ENCODE measurements at places on chromosomes 2 and 18.
A peak's percentile ranks its signal among the peaks of the same experiment; 100 is the strongest.

DNA sequence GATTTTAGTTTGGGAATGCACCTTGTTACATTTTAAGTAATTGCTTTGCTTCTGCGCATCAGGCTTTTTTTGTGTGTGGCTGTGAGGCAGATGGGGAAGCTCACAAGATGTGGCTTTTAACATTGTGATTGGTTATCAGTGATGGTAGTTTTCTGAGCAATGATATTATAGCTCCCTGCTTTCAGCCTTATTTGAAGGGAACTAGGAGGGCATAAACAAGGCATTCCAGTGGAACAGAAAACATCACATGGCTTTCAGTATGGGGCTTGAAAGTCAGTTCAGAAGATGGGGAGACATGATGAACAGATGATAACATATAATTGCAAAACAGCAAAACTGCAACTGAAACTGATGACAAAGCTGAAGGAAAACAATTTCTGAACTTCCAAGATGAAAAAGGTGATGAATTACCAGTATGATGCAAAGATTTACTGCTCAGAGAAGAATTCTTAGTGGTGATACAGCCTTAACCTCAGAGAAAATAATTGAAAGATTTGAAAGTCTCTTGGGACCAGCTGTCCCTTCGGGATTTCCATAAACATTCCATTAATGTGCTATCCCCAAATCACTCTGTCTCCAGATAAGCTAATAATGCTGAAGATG, 439.7 kb downstream of the RND3 start:
- no peak for DNase-seq
- no peaks in the 10 kb centered on the region for H3K27me3 ChIP-seq
- no peaks in the 10 kb centered on the region for H3K36me3 ChIP-seq

GRCh38 chr18:35694808-35695207, 113.3 kb downstream of the GALNT1 start:
- H3K27me3 ChIP-seq = no peaks in the 10 kb centered on the region
- H3K4me3 ChIP-seq = no peak overlapping the region
- no peak overlapping the region for H3K27ac ChIP-seq
- DNase-seq = no peak
- peaks cover 2% of the 10 kb centered on the region for H3K36me3 ChIP-seq

DNA sequence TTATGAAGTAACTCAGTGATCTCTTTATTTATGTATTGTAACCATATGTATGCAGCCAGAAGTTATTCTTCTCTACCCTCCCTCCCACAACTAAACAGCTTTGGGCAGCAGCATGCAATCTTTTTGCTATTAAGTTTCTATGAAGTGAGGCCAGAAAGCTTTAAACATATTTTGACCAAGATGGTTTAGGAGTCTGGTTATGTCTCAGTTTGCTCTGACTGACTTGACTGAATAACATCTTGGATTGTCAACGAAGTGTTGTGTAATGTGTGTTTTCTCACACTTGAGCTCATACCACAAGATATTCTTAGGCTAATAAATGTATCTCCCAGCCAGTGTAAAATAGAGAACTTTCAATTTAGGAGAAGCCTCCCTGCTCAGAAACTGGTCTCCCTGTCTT, 104.3 kb downstream of the TTC27 start:
- H3K4me3 ChIP-seq = no peak overlapping the region
- peaks cover 7% of the 10 kb centered on the region for H3K36me3 ChIP-seq
- no peaks in the 10 kb centered on the region for H3K27me3 ChIP-seq

GRCh38 chr2:159362816-159363251, 76.3 kb upstream of the WDSUB1 start:
- DNase-seq = no peak
- H3K4me3 ChIP-seq = no peak overlapping the region
- H3K27ac ChIP-seq = no peak overlapping the region
- H3K36me3 ChIP-seq = peaks cover 10% of the 10 kb centered on the region

GRCh38 chr2:20130821-20131645, 79.6 kb upstream of the LAPTM4A start:
- no peak overlapping the region for H3K27ac ChIP-seq
- no peak for DNase-seq
- H3K27me3 ChIP-seq = peaks cover 55% of the 10 kb centered on the region
- H3K4me3 ChIP-seq = no peak overlapping the region

DNA sequence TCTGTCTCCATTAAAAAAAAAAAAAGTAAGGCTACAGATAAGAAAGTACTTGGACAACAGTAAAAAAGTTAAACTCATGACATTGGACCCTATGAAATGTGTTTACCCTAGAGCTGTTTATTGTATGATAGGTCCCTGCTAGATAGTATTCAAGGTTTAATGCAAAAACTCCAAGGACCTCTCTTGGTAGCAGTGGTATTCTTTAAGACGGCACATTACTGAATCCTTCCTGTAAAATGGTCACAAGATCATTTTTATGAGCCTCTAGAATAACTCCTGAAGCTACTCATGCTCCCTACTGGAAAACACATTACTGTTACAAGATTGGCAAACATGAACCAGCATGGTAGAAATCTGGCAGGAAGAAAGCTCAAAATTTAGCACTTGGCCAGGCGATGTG, 38.8 kb downstream of the GALM start:
- no peak overlapping the region for H3K4me3 ChIP-seq
- H3K36me3 ChIP-seq = peaks cover 5% of the 10 kb centered on the region
- H3K4me1 ChIP-seq = peaks cover 56% of the 10 kb centered on the region
- no peak for DNase-seq
- peak overlapping the region; percentile 60 for H3K27ac ChIP-seq
